ENCODE measurements at places on chromosomes 16 and 17.

- H3K4me3 ChIP-seq: no peak overlapping the region
- H3K27me3 ChIP-seq: no peaks in the 10 kb centered on the region
- H3K36me3 ChIP-seq: no peaks in the 10 kb centered on the region
- DNase-seq: no peak
- no peak overlapping the region for H3K27ac ChIP-seq
These were observed 448 bp downstream of the VTN start for GRCh38 chr17:28369684-28370034.

DNA sequence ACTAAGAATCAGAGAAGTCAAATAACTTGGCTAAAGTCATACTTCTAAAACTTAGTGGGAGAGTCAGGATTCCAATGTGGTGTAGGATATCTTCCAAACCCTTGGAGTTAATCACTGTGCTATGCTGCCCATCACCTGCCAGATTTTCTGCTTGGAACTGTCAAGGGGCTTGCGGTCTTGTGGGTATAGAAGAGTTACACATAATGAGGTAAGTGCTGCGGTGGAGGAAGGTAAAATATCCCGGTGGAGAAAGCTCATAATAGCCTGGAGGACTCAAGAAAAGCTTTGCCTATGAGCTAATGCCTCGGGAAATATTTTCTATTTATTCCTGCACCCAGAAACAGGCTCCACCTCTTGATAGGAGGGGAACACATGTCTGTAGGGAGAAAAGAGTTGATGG is 195.6 kb downstream of the UTP18 start:
- H3K36me3 ChIP-seq: no peaks in the 10 kb centered on the region
- no peak for DNase-seq
- no peaks in the 10 kb centered on the region for H3K4me1 ChIP-seq
- no peak overlapping the region for H3K27ac ChIP-seq
- no peak overlapping the region for H3K4me3 ChIP-seq

DNA sequence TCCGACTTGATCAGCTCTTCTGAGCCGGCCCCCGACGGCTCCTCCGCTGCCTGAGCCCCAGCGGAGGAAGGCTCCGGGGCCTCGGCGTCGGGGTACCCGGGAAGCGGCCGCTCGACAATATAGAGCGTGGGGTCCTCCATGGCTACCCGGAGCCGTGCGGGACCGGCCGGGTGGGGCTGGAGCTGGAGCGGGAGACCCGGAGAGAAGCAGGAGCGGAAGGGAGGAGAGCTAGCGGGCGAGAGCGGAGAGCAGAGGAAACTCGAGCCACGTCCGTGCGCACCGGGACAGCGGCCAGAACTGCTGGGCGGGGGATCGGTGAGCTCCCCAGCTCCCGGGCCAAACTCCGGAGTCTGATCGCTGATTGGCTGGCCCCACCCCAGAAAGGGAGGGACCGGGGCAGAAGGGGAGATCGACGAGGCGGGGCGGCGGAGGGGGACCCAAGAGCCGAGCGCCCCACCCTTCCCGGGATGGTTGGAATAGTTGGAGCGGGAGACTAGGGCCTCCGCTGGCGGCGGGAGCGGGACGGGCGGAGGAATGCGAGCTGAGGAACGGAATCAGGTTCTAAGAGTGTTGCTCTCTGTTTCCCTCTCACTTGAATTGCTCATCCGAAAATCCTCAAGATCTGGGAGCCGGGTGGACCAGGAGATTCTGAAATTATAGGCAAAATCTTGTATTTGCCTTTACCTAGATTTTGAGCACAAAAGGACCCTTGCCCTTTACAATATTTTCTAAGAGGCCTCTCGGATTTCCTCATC is at the start of gene CAVIN1:
TSS of gene CAVIN1 (minus strand) at position 299 of the 755 bp plus-strand sequence. CDS start at position 140, 159 bp downstream.
- DNase-seq: peak; percentile 38
- H3K4me1 ChIP-seq: peaks cover 17% of the 10 kb centered on the region

- H3K4me1 ChIP-seq: peaks cover 59% of the 10 kb centered on the region
- no peaks in the 10 kb centered on the region for H3K27me3 ChIP-seq
- peaks cover 43% of the 10 kb centered on the region for H3K36me3 ChIP-seq
- no peak for DNase-seq
These were observed 16.4 kb downstream of the CDR2 start for GRCh38 chr16:22358000-22358399.

DNA sequence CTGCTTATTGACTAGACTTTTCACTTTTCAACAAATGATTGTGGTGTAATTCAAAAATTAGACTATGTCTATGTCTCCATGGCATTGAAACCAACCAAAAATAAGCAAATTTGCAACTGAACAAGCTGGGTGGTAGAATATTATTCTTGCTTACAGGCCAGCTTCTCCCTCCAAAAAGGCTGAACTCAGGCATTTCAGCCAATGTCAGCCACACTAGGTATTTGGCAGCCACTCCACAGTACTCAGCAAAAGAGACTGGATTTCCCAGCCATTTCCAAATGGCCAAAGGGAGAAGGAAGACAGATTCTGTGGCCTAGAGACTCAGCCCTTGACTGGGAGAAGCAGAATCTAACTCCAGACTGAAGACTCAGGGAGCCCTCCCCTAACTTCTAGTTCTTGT is 121.8 kb upstream of the IRX5 start:
- no peak overlapping the region for H3K27ac ChIP-seq
- H3K36me3 ChIP-seq: no peaks in the 10 kb centered on the region

- peaks cover 47% of the 10 kb centered on the region for H3K4me1 ChIP-seq
- no peak for DNase-seq
- no peak overlapping the region for H3K4me3 ChIP-seq
- H3K36me3 ChIP-seq: peaks cover 55% of the 10 kb centered on the region
These were observed 16.9 kb downstream of the CMC2 start for GRCh38 chr16:80989801-80990200.

- H3K4me3 ChIP-seq: no peak overlapping the region
- peak overlapping the region; percentile 6 for H3K27ac ChIP-seq
- no peak for DNase-seq
- H3K4me1 ChIP-seq: no peaks in the 10 kb centered on the region
- no peaks in the 10 kb centered on the region for H3K36me3 ChIP-seq
- H3K27me3 ChIP-seq: no peaks in the 10 kb centered on the region
These were observed 37.4 kb upstream of the ALKBH5 start for GRCh38 chr17:18146259-18146658.

GRCh38 chr16:4614571-4615383 is at the start of gene UBALD1:
Gene UBALD1 (minus strand): TSS chr16:4614888. CDS start chr16:4614797, 91 bp downstream.
- peak; percentile 88 for DNase-seq
- no peaks in the 10 kb centered on the region for H3K27me3 ChIP-seq
- peaks cover 1% of the 10 kb centered on the region for H3K36me3 ChIP-seq
- H3K4me1 ChIP-seq: peaks cover 14% of the 10 kb centered on the region
- peak within 1 kb of the TSS; percentile 92 for H3K27ac ChIP-seq
- peak within 1 kb of the TSS; percentile 89 for H3K4me3 ChIP-seq

GRCh38 chr17:27651411-27652345 is 20.7 kb downstream of the LGALS9 start:
- H3K4me1 ChIP-seq: peaks cover 8% of the 10 kb centered on the region
- peaks cover 14% of the 10 kb centered on the region for H3K36me3 ChIP-seq
- no peak overlapping the region for H3K27ac ChIP-seq
- H3K4me3 ChIP-seq: no peak overlapping the region

DNA sequence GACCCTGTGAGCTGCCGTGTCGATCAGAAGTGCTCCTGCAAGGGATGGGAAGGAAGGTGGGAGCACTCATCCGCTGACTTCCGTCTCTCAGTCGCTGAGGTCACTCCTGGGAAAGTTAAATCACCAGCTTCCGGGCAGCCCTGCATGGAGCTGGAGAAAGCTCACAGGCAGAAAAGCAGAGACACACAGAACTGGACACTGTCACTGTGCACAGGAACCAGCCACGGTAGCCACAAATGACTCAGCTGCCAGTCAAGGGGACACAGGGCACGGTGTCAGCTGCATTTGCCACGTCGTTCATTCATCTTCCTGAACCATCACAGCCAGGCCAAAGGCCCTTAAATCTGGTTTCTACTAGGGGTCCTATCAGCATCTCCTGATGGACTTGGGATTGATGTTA is 226.4 kb upstream of the PSMD7 start:
- no peak for DNase-seq
- peaks cover 14% of the 10 kb centered on the region for H3K27me3 ChIP-seq
- no peak overlapping the region for H3K4me3 ChIP-seq
- no peak overlapping the region for H3K27ac ChIP-seq
- no peaks in the 10 kb centered on the region for H3K4me1 ChIP-seq

DNA sequence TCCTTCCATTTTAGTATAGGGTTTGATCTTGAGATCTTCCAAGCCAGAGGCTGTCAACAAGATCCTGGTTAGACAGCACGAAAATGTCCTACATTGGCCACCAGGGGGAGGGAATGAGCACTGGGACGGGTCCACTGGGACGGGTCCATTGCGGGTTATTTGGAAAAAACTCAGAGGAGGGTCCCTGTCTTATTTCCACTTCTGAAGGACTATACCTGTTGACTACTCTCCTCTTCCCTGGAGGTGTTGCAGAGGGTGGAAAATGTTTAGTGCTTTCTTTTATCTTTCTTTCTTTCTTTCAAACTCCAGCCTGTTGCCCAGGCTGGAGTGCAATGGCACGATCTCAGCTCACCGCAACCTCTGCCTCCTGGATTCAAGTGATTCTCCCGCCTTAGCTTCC is 2.5 kb downstream of the TTLL6 start:
- H3K27ac ChIP-seq: no peak overlapping the region
- H3K27me3 ChIP-seq: peaks cover 71% of the 10 kb centered on the region
- no peak overlapping the region for H3K4me3 ChIP-seq
- no peak for DNase-seq

- no peaks in the 10 kb centered on the region for H3K36me3 ChIP-seq
- no peak for DNase-seq
- no peaks in the 10 kb centered on the region for H3K4me1 ChIP-seq
- H3K27ac ChIP-seq: no peak overlapping the region
- no peaks in the 10 kb centered on the region for H3K27me3 ChIP-seq
These were observed 36.5 kb downstream of the GSG1L start for GRCh38 chr16:28027055-28027454.

DNA sequence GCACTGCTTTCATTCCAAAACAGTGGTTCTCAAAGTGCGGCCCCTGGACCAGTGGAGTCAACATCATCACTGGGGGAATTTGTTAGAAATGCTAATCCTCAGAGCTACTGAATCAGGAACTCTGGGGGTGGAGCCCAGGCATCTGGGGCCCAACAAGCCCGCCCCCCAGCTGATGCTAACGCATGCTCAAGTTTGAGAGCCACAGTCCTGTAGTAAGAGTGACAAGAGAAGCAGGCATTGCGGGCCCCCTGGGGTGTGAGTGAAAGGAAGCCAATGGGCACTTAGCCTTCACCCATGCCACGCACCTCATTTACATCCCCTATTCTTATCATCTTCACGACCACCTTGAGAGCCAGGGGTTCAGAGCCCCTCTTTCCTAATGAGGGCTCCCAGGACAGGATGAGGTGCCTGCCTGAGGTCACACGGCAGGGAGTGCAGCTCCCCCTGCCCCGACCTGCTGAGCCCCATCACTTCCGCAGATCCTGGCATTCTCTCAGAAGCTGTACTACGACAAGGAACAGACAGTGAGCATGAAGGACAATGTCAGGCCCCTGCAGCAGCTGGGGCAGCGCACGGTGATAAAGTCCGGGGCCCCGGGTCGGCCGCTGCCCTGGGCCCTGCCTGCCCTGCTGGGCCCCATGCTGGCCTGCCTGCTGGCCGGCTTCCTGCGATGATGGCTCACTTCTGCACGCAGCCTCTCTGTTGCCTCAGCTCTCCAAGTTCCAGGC is 9.1 kb downstream of the CA4 start:
- H3K4me1 ChIP-seq: no peaks in the 10 kb centered on the region
- H3K27ac ChIP-seq: no peak overlapping the region
- H3K27me3 ChIP-seq: peaks cover 5% of the 10 kb centered on the region
- no peak overlapping the region for H3K4me3 ChIP-seq
- H3K36me3 ChIP-seq: no peaks in the 10 kb centered on the region

GRCh38 chr16:1706386-1707192 is 594 bp downstream of the MAPK8IP3 start:
- peak; percentile 20 for DNase-seq
- no peaks in the 10 kb centered on the region for H3K27me3 ChIP-seq
- peak overlapping the region; percentile 90 for H3K4me3 ChIP-seq
- H3K4me1 ChIP-seq: peaks cover 24% of the 10 kb centered on the region

- no peak for DNase-seq
- no peak overlapping the region for H3K4me3 ChIP-seq
- peaks cover 9% of the 10 kb centered on the region for H3K36me3 ChIP-seq
- no peak overlapping the region for H3K27ac ChIP-seq
These were observed 1.9 kb upstream of the PLD6 start for GRCh38 chr17:17207998-17208397.

DNA sequence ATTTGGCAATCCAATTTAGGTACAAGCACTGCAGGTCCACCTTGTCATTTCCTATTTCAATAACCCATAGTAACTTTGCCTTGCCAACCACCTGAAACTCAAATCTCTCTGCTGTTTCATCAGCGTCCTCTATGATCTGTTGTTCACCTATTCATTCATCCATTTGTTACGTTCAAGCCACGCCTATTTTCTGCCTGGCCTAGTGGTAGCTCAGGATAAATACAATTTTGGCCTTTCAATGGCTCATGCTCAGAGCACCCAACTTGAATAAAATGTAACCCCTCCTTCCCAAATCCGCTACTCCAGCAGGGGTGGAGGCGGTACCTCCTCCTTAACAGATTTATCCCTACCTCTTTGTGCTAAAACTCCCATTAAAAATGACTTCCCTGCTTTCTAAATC is 3.6 kb upstream of the FBXO47 start:
- no peak overlapping the region for H3K4me3 ChIP-seq
- peaks cover 11% of the 10 kb centered on the region for H3K27me3 ChIP-seq
- peaks cover 10% of the 10 kb centered on the region for H3K4me1 ChIP-seq
- DNase-seq: no peak
- no peak overlapping the region for H3K27ac ChIP-seq
- H3K36me3 ChIP-seq: no peaks in the 10 kb centered on the region

GRCh38 chr17:32174889-32175288 is 32.6 kb downstream of the RHOT1 start:
- H3K27ac ChIP-seq: no peak overlapping the region
- no peak for DNase-seq
- no peak overlapping the region for H3K4me3 ChIP-seq
- H3K27me3 ChIP-seq: no peaks in the 10 kb centered on the region
- peaks cover 26% of the 10 kb centered on the region for H3K36me3 ChIP-seq
- no peaks in the 10 kb centered on the region for H3K4me1 ChIP-seq

- peaks cover 40% of the 10 kb centered on the region for H3K4me1 ChIP-seq
- H3K27ac ChIP-seq: peak within 1 kb of the TSS; percentile 97
- peaks cover 20% of the 10 kb centered on the region for H3K36me3 ChIP-seq
- no peaks in the 10 kb centered on the region for H3K27me3 ChIP-seq
These were observed at the start of gene MLLT6 for GRCh38 chr17:38704606-38705522. Gene MLLT6 (plus strand): TSS chr17:38705273. CDS start chr17:38705633, 360 bp downstream.

Measured in T-helper 2 cell treated with Interferon-gamma antibody and Interleukin-4, amounts not matched to agents 5 μg/mL and 100 μg/mL, for 36 hours (primary cell).